CD4-positive, alpha-beta T cell treated with Interleukin-12 subunit alpha and Interleukin-12 subunit beta, for 1 hour (primary cell): ENCODE measurements at places on chromosomes 12 and 14.

- DNase-seq, result peak; percentile 74
These were observed at the start of gene EMP1 for GRCh38 chr12:13196130-13196921. Gene EMP1, plus strand, starts transcription at chr12:13196726. Its CDS starts 14,785 bp downstream, at chr12:13211511.

DNA sequence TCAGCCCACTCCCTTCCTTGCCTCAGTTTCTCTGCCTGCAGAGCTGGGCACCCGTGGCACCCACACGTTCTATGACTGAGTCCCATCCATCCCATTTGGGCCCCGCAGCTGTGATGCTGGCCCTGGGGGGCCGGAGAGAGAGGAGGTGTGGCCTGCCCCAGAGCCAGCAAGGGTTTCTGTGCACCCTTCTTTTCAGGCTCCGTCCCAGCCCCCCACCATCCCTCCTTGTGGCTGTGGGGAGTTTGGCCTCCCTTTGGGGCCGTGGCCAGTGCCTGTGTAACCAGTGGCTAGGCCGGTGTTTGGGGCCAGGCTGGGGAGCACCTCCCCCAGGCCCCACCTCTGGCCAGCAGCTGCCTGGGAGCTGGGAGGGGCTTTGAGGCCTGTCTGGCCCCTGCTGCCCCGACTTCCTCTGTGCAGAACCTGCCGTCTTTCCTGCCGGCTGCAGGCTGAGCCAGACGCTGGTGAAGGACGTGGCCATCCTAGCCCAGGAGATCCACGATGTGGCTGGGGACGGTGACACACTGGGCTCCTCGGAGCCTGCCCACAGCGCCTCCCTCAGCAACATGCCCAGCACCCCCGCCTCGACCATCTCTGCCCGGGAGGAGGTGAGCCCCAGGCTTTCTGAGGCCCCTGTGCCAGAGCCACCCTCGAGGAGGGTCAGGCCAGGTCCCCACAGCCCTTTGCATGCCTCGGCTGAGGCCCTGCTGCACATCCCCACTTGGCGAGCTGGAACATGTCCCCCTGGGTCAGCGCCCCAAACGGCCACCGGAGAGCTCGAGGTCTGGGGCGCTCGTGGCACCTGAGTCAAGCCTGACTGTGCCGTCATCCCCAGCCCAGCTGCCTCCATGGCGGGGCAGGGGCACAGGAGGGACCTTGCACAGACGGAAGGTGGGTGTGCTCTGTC, 27.7 kb downstream of the CEP170B start:
- no peak for DNase-seq

GRCh38 chr12:130115646-130116045, 46.6 kb upstream of the FZD10 start:
- DNase-seq, result no peak

GRCh38 chr12:96886998-96887677, 19.9 kb upstream of the NEDD1 start:
- DNase-seq, result no peak

GRCh38 chr12:43789941-43790340, 16.2 kb downstream of the TWF1 start:
- DNase-seq, result no peak

DNA sequence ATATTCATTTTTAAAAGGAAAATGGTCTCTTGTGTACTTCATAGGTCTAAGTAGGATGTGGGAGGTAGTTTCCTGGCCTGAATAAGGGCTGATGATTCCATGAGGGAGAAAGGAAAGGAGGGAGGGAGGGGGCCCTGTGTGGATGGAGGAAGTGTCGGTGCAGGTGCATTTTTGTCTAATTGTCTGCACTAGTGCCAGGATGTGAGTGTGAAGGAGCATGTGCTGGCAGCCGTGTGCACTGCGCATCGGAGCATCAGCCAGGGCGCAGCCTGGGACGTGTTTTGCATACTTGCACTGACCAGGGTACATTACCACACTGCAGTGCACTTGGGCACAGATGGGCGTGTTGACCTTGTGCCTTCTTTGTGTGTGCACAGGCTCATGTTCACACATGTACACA, 29.2 kb downstream of the SMUG1 start:
- DNase-seq, result no peak

DNA sequence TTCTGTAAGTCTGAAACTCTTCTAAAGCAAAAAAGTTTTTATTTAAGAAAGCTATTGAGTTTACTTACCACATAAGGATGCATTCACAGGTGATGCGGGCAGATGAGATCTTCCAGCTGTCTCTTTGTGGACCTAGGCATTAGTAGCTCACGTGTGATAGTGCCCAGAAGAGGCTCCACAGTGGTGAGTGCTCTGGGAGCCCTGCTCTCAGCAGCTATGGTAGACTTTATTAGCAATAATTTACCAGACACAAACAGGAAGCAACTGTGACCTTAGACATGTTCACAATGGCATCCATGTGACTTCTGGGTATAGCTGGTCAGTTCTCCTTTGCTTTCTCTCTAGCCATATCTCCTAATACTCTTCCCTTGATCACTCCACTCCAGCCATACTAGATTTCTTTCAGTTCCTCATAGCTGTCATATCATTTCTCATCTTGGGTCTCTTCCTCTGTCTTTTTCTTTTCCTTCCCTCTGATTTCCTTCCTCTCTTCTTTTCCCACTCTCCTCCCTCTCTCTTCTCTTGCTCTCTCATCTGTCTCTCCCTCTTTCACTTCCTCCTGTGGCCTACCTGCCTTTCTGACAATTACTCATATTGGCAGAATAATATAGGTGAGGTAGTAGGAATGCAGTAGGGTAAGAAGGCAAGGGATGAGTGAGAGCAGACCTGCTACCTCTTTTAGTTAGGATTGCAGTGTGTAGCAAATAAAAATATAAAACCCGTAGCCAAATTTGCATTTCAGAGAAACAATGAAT, 75.2 kb upstream of the SCAF11 start:
- no peak for DNase-seq

- DNase-seq, result no peak
These were observed 48.9 kb upstream of the RIN3 start for GRCh38 chr14:92464716-92465115.

DNA sequence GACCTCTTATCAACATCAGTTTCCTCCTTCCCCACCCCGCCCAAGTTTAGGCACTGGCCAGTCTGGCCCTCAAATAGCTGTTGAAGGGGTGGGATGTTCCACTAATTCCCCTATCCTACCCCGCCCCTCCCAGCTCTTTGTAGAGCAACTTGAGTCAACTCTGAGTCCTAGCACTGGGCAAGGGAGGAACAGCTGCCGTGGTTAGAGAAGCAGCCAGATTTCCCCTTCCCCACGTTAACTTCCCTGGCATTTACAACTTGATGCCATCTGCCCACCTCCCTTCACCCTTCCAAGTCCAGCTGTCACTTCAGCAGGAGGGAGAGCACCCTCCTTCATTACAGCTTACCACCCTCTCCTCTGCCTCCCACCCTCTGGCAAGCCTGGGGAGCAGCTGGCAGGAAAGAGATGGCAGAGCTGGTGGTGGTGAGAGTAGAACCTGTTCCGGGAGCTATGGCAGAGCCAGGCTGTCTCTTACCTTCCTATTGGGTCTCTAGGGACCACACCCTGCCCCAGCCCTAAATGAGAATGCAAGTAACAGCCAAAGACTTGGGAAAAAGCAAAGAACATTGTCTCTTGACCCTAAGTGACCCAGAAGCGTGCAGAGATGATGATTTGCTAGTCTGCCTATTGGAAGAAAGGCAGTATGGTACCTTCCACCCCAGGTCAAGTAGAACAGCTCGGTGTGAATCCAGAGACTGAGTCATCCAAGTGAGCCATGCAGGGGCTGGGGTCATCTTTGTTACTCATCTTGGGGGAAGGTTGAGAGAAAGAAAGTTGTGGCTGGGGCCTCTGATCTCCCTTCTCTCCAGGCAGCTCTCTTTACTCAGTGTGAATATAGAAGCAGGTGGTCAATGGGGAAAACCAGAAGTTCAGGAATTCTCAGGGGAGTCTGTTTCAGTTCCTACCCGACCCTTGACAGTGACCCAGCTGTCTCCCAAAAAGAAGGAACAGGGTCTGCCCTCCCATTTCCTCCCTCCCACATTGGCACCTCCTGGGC, 1.5 kb downstream of the BLOC1S1 start:
- no peak for DNase-seq

DNA sequence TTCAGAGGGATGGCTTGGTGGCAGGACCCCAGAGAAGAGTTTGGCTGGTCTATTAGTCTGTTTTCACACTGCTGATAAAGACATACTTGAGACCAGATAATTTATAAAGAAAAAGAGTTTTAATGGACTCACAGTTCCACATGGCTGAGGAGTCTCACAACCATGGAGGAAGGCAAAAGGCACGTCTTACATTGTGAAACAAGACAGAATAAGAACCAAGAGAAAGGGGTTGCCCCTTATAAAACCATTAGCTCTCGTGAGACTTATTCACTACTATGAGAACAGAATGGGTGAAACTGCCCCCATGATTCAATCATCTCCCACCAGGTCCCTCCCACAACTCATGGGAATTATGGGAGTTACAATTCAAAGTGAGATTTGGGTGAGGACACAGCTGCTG, 78.5 kb upstream of the SSTR1 start:
- DNase-seq, result no peak

GRCh38 chr12:120064054-120064940, 52.3 kb downstream of the RAB35 start:
- no peak for DNase-seq

DNA sequence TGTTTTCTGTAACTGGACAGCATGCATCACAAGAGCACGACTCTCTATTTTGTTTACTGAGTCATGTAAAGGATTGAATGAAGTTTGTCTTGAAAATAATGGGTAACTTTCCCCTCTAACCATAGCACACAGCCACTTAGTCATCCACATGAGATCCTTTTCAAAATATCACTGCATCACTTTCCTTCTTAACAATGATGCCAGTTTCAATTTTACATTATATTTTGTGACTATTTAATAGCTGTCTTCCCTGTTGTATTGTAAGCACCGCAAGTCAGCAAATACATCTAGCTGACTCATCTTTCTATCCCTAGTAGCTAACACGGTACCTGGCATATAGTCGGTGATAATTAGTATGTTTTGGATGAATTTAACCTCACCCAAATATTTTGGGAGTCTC, 83.3 kb upstream of the PPM1H start:
- DNase-seq, result no peak

- DNase-seq, result no peak
These were observed 124.1 kb upstream of the ABCD2 start for GRCh38 chr12:39743655-39744054.

DNA sequence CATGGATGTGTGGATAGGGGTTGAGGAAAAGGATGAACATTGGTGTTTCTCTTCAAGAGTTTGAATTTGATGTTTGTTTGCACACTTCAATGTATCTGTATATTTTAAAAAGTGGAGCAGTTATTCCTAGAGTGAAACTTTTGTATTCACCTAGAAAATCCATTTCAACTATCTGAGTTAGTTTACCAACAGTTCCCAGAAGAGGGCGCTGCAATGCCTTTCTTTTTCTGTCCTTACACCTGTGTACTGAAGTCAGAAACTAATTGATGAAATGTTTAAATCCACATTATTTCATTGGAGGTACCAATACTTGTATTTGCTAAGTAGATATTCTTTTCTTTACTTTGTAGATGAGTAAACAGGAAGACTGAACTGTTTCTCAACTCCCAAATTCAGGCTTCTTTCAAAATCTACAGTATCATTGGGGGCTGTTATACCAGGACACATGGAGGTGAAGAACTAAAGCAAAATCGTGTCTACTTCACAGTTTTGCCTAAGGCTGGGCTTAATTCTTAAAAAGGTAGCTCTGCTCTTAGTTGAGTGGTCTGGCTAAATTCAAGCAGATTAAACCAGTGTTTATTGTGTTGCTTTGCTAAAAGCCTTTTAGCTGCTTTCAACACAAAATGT, 26.6 kb upstream of the KLRB1 start:
- DNase-seq, result peak; percentile 86

GRCh38 chr12:79687711-79688260, 3.0 kb downstream of the PAWR start:
- DNase-seq, result no peak

DNA sequence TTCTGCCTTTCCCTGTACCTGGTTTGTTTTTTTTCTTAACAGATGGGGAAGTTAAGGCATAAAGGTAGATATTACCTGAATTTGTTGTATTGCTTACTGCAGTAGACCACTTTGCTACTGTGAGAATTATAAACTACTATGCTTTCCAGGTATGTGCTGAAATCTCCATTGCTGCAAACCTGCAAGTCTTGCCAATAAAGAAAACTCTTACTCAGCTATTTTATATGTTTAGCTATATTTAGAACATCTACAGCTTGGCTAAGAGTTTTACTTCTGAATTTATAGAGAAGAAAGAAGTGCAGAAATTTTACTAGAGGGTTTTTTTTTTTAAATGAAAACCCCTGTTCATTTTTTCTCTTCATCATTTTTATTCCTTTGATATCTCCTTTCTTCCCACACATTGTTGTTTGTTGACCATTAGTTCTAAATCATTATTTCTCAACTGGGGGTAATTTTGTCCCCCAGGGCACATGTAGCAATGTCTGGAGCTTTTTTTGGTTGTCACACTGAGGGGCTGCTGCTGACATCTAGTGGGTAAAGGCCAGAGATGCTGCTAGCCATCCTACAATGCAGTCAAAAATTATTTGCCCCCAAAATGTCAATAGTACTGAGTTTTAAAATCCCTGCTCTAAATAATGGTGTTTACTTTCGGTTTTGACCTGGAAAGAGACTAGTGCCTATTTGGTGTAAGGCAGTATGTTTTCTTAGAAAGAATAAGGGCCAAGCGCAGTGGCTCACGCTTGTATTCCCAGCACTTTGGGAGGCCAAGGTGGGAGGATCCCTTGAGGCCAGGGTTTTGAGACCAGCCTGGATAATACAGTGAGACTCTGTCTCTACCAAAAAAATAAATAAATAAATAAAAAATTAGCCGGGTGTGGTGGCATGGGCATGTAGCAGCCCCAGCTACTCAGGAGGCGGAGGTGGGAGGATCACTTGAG, 48.6 kb downstream of the PCNX1 start:
- DNase-seq, result peak; percentile 69

- DNase-seq, result peak; percentile 30
These were observed at the start of gene GPR84 for GRCh38 chr12:54364413-54364812. Gene GPR84, minus strand, starts transcription at chr12:54364486. Its CDS starts 635 bp downstream, at chr12:54363851.

GRCh38 chr12:93243689-93244513, 133.8 kb upstream of the NUDT4 start:
- DNase-seq, result peak; percentile 5

GRCh38 chr12:124917841-124918621, 3.6 kb upstream of the UBC start:
- DNase-seq, result no peak

- DNase-seq, result no peak
These were observed 16.9 kb downstream of the SYCP3 start for GRCh38 chr12:101722392-101722791.

DNA sequence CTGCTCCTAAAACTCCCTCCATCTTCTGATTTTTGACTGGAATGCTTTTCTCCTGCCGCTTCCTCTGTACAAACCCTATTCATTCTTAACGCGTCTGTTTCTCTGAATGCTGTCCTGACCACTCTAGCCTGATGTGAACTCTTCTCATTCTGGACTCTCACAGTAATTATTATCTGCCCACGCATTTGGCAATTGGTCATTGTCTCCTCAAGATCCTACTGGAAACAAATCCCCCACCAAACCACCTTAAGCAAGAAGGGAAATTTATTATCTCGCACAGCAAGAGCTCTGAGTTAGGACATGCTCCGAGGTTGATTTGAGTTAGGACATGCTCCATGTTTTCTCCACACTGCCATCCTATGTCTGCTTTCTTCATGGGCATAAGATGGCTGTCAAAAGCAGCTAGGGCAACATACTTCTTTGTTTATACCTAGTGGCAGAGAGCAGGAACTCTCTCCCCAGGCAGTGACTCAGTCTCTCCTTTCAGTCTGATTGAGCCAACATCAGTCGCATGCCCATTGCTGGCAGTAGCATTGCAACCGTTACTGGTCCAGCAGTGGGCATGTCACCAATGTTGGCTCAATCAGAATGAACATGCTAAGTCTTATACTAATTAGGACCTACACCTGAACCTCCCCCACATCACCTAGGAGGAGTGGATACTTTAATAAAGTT, 102.2 kb downstream of the SSPN start:
- no peak for DNase-seq
